Stimulated activated CD4-positive, alpha-beta T cell treated with anti-CD3 and anti-CD28 coated beads, Interleukin-1b, Interleukin-23, amount 100 ng/mL, for 1 hour (primary cell): ENCODE measurements at places on chromosomes 2 and 18.

- no peak for DNase-seq
Observed at GRCh38 chr2:30670453-30670852, 136.8 kb downstream of the CAPN13 start.

- no peak for DNase-seq
Observed at GRCh38 chr18:43382641-43383403, 105.5 kb upstream of the SYT4 start.

GRCh38 chr2:64915510-64915900 is 73.7 kb upstream of the SLC1A4 start:
- DNase-seq, result no peak

DNA sequence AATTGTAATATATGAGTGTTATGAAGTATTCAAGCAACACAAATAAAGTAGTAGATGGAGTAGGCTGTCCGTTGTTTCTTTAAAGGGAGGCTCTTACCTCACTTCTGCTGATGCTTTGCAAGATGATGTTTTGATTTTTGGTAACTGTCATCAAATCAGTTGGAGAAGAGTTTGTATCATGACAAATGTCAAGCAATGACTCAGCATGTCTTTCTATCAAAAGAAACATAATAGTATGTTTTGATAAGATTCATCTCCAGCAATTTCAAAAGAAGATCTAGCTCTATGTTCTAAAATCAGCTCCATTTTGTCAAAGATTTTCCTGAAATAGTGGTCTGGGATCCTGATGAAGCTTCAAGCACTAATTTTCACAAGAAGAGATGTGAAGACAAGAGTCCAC is 25.6 kb downstream of the MAP3K19 start:
- no peak for DNase-seq

DNA sequence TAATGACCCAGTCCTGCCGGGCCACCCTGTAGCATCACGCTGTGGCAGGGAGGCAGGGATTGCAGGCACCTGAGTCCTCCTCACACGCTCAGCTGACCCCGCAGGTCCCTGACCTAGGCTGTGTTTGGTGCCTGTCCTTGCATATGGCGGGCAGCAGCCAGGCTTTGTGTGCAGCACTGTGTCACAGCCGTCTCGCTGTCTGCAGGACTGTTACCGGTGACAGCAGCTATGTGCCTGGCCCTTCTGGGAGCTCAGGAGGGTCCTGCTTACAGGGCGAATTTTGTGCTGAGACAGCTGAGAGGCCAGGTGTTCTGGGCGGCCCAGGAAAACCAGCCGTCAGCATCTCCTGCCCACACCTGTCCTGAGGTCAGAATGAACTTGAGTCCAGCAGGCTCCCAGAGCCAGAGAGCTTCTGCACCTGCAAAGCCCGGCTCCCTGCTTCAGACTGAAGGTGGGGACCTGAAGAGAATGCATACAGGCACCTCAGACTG is 10.4 kb upstream of the ARID5A start:
- DNase-seq, result no peak
